ENCODE measurements at places on chromosomes 5 and 9. TPM values are rescaled to one million over a fixed set of nuclear protein-coding genes. Genes with fewer than 3 reads are reported as not detected.

NME5 gene
- 0.71 TPM for total RNA-seq

ARHGEF37 gene
- 3.9 TPM for total RNA-seq

GRCh38 chr5:514673-515072, 9.6 kb downstream of the SLC9A3 start:
- DNase-seq = no peak

IL5 gene
- total RNA-seq = not detected

DNA sequence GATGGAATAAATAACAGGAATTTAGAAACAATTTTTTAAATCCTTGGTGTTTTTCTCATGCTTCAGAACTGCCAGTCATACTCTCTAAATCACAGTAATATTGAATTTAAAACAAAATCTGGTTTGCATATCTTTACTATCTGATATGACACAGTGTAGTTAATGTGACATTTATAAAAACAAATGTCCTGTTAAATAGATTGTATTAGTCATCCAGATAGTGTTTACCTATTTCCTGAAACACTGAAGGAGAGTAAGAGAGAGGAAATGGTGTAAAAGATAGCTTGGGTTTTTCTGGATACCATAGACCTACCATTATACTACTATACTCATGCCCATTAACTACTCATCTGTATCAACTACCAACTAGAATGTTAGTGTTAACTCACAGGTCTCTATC, 292.3 kb downstream of the MAN2A1 start:
- DNase-seq = no peak

GRCh38 chr9:87071473-87071872, 124.2 kb upstream of the GAS1 start:
- no peak for DNase-seq

DNA sequence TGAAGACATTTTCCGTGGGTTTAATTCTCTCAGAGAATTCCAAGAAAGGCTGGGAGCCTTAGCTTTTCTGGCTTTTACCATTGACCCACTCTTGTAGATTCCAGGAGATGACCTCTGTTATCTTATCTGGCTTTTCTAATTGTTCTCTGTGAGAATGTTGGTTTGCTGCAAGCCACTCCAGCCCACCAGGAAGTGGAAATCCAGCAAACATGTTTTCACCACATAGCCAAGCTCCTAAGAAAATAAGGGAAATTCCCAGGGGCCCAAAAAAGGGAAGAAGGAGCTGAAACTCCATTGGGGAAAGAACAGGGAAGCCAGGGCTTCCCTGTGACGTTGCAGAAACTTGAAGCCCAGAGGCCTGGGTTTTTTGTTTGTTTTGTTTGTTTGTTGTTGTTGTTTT, 19.7 kb downstream of the GPR107 start:
- DNase-seq = no peak

- no peak for DNase-seq
These were observed 10.9 kb downstream of the FYB1 start for GRCh38 chr5:39208471-39208870.

DND1 gene
- 1.00 TPM for total RNA-seq

DNA sequence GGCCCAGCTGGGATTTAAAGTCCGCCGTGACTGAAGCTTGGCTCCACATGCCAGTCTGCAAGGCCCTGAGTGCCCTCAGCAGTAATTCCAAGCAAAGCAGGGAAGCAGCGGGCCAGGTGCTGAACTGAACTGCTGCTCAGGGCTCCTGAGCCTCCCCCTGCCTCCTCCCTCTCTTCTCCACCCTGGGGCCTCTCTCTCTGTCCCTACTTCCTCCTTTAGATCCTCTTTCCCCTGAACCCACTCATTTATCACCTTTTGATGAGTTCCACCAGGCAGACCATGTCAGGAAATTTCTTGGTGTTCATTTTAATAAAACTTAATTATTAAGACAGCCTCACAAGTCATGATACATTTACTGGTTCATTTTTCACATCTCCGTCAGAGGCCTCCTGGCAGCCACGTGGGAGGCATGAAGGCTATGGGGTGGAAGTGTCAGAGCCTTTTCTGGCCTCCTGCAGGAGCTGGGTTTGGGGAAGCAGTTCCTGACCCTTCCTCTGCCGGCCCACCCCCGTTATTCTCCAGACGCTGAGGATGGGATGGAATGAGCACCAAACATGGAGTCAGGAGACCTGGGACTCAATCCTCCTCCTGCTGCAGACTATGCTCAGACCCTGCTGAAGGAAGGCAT, 32.2 kb upstream of the KCNIP1 start:
- DNase-seq = no peak

TXNDC8 gene
- total RNA-seq = not detected
